CD8-positive, alpha-beta T cell (primary cell): ENCODE measurements at places on chromosomes 3 and 15.

DNA sequence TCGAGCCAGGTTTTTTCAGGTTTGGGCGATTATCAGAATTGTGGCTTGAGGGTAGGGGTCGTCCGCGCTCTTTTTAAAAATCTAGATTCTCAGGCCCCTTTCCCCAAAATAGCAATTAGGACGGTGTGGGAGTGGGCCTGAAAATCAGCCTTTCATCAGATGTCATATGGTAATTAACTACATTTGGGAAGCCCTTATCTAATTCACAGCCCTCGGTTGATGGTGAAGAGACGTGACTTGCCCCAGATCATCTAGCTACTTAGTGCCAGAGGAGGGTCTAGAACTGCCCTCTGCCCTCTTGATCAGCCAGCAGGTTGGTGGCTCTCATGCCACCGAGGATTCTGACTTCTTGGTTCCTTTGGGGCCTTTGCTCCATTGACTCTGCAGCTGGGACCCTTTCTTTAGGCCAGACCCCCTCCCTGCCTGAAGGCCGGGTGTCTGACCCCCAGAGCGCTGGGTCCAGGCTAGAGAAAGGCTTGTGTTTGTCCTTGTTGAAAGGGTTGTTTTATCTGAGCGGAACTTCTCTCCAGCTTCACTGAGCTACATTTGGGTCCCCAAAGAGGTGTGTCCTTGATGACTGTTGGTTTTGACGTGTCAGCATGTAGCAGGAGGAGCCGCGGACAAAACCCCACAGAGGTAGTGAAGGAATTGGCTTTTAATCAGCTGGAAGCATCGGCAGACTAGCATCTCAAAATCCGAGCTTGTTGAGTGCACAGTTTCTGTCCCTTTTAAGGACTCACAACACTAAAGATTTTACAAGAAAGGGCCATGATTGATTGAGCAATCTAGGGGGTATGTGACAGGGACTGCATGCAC, 857 bp downstream of the AEN start:
- DNase-seq = peak; percentile 70

DNA sequence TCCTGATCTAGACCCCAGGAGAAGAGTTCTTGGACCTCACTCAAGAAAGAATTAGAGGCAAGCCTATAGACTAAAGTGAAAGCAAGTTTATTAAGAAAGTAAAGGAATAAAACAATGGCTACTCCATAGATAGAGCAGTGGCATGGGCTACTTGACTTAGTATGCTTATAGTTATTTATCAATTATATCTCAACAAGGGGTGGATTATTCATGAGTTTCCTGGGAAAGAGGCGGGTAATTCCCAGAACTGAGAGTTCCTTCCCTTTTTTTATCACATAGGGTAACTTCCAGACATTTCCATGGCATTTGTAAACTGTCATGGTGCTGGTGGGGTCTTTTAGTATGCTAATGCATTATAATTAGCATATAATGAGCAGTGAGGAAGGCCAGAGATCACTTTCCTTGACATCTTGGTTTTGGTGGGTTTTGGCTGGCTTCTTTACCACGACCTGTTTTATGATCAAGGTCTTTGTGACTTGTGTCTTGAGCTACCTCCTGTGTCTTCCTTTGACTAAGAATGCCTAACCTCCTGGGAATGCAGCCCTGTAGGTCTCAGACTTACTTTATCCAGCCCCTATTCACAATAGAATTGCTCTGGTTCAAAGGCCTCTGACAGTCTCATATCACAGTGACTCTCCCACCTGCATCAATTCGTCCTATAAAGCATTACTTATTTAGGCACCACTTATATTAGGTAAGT, 35.3 kb upstream of the PLSCR2 start:
- no peak for DNase-seq

GRCh38 chr3:61575893-61576292, 14.5 kb downstream of the PTPRG start:
- no peak for DNase-seq

- no peak for DNase-seq
These were observed 46.2 kb upstream of the IREB2 start for GRCh38 chr15:78391781-78392180.

DNA sequence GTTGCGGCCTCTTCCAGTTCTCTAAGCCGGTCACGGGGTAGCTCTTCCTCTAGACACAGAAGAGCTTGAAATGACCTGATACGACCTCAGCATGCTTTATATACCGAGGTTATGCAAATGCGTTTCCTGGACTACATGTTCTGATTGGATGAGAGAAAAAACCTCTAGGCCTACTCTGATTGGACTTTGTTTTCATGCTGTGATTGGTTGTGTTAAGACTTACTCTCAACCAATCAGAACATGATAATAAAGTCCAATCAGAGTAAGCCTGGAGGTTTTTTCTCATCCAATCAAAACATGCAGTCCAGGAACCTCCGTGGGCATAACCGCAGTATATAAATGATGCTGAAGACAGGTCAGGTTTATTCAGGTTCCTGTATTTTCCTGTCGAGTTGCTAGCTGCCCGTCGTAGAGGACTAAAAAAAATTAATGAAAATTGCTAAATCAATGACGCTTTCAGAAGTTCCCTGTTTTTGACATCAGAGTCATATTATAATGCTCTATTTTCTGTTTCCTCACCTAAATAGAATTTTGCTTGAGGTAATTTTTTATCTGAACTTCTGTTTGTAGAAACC, 177.4 kb downstream of the POTEB3 start:
- peak; percentile 2 for DNase-seq

DNA sequence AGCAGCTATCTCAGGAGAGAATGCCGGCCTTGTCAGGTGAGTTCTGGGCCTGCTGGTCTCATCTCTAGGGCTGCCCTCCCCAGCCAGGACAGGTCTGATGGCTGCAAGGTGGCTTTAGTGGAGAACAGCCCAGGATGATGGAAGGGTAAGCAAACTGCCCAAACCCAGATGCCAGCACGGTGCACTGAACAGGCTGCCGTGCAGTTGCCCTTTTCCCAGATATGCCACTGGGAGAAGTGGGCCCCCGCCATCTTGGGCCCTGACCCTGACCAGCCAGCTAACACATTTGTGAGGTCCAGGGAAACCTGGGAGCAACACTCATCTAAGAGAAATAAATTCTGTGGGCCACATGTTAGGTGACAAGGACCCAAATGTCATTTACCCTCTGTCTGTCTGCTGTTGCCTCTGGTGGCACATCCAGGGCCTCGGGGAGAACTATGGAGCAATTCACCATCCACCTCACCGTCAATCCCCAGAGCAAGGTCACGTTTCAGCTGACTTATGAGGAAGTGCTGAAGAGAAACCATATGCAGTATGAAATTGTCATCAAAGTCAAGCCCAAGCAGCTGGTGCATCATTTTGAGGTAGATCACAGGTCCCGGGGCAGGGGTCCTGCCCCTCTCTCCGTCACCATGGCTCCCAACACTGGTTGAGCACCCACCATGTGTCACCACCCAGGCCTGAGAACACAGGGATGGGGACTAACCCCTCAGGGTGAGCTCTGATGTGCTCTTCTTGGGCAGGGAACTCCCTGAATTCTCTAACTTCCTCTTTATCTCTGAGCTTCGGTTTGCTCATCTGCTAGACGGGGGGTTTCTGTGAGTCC, 1.8 kb downstream of the ITIH1 start:
- no peak for DNase-seq

DNA sequence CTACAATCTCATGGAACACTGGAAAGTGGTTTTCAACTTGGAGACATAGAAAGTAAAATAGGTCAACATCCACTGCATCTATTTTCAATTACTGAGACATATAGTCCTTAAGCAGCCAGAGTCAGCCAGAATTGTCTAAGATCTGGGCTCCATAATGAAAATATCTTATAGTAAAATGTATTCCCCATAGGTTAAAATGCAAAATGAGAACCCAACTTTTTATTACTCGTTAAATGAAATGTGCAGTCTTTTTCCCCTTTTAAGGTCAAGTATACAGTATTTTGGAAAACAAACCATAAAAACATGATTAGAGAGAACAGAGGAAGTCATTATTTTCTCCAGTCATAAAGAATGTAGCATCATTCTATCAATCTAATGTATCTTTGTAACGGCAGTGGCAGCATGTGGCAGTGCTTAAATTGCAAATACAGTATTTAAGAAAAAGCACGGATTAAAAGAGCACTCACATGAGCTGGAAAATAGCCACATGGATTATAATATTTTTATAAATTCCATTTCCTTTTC, 64.4 kb upstream of the CPB1 start:
- no peak for DNase-seq

- no peak for DNase-seq
These were observed 42.8 kb downstream of the GRIP2 start for GRCh38 chr3:14497321-14497720.

GRCh38 chr15:89075846-89076245, 12.4 kb upstream of the ABHD2 start:
- DNase-seq = no peak
